ENCODE measurements at places on chromosomes 13 and 19.

DNA sequence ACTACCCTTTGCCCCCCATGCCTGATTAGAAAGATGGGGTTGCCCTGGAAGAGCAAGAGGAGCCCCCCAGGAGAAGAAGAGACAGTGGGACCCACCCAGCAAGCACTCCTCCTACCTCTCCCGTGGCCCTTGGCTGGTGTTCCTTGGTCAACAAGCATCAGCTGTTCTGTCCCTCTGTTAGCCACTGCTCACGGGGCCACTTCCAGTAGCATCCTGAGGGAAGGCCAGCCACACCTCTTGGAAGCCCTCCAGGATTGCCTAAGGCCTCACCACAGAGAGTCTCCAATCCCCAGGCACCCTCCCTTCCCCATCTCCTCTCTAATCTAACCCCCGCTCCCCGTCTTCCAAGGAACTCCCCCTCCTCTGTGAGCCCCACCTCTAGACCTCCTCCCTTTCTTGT is 15.1 kb upstream of the DPP9 start:
- DNase-seq = no peak

DNA sequence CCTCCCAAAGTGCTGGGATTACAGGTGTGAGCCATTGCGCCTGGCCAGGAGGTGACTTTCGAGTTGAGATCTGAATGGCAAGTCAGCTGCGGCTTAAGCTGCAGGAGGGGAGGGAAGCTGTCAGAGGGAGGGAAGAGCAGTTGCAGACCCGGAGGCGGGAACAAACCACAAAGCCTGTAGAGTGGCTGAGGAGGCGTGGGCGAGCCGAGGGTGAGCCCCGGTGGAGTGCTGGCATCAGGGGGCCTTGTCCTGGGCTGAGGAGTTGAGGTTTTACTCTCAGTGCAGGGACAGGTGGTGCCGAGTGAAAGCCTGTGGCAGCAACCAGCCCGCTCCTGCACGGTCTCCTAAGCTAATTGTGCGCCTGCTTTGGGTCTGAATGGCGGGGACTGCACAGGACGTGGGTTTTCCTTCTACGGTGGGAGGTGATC is 24.2 kb downstream of the PPP1R37 start:
- no peak for DNase-seq

DNA sequence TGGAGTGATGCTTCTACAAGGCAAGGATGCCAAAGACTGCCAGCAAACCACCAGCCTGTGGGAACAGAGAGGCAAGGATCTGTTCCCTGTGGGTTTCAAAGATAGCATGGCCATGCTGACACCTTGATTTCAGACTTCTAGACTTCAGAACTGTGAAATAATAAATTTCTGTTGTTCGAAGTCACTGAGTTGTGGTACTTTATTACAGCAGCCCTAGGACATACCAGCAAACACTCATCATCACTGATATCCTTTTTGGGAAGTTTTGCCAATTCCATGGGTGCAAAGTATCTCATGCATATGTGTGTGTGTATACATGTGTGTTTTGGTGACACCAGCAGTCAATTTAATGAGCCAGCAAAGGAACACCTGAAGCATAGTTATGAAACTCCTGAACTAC is 21.0 kb downstream of the LMO7 start:
- no peak for DNase-seq

GRCh38 chr13:75399168-75399878 is 82.6 kb downstream of the TBC1D4 start:
- no peak for DNase-seq

- DNase-seq = no peak
Measured at GRCh38 chr19:47152205-47152604, 21.6 kb downstream of the SAE1 start.

DNA sequence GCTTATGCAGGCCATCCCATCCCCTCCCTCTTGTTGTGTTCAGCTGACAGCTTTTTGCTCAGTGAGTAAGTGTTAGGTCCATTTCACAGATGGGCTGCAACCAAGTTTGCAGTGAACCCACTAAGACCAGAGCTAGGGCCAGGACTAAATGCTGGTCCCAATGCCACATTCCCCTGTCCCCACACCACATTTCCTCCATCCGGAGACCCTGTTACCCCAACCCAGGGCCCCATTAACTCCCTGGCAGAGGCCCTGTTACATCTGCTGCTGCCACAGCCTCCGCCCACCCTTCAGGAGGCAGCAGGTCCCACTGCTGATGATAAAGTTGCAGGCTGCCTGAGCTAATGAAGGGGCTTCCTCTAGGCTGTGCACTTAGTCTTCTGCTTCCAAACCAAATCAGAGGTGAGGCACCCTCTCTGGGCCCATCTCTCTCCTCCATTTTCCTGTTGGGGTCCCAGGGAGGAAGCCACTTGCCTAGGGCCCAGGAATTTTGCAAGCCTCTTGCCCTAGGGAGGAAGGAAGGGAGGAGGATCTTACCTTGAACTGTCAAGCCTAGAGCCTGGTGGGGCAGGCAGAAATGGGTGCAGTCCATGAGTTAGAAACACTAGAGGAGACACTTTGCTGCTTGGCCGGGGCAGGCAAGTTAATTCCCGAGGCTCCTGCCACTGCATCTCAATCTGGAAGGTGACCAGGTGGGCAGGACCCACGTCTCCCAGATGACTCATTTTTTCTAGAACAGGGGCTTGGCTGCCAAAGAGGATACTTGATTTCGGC is 3.4 kb upstream of the USF2 start:
- no peak for DNase-seq
